ENCODE measurements at places on chromosomes 1 and 21.

DNA sequence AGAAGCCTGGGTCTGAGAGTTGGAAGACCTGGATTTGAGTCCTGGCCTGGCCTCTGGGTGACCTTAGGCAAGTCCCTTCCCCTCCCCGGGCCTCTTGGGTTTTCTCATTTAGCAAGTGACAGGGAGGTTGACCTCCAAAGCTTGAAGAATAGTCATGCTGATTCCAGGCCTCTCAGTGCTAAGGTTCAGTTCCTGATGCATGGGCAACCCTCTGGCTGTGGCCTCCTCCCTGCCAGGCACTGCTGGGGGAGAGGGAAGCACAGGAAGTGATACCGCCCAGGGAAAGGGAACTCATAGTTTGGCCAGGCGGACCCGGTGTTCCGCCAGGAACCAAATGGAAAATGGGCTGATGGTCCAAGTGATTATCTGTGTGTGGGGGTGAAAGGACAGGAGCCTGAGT is 23.6 kb upstream of the WASF2 start:
- DNase-seq, result no peak

DNA sequence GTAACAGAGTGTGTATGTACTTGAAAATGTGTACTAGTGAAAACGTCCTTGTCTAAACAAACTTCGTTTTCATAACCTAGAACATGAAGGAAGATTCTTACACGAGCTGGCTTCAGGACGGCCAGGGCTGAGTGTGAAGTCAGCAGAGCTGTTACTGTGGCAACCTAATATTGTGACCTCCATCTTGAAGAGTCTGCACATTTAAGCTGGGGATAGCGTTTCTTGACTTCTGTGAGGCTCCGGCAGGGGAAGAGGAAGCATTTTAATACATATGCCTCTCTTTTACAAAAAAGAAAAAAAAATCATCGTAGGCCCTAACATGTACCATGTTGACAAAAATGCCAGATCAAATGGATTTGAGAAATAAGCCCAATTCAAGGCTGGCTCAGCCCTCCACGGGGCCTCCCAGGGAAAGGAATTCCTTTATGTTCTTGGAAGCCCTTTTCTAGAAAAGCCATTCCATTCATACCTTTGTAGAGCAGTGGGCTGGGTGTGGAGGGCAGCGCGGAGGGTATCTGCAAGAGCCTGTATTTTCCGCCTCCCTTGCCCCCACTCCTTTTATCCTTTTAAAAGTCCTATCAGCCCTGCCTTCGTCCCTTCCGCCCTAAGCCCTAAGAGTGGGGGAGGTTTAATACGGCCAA is 51.1 kb downstream of the SIM2 start:
- DNase-seq, result no peak

GRCh38 chr1:35390600-35391494 is 122.3 kb downstream of the ZMYM4 start:
- no peak for DNase-seq

DNA sequence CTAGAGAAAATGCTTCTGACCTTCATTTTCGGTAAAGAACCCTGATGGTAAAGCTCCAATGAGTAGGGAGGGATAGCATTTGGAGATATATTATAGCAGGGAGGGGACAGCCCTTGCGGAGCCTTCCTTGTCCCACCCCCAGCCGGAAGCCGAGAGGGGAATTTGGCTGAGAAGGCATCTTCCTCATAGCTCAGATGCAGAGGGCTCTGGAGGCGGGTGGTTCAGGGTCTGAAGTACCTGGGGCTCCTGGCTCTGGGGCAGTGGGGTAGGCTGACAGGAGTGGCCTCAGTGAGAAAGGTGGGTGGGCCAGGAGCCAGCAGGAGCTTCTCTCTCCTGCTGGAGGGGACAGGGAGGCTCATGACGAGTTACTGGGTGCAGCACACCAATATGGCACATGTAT is 88.0 kb upstream of the IFFO2 start:
- no peak for DNase-seq

GRCh38 chr1:204194080-204194479 is 2.2 kb downstream of the KISS1 start:
- no peak for DNase-seq

DNA sequence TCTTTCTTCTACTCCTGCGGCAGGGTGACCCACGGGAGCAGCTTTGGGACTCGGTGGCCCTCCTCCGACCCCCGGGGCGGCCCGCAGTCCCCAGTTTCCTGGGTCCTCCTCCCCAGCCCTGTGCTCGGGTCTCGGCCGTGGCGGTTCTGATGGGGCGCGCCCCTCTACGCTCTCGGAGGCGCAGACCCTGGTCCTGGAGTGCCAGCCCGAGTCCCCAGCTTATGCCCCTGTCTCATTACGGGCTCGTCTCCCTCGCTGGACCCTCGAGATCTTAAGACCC is 430 bp downstream of the BTG2 start:
- DNase-seq, result no peak

DNA sequence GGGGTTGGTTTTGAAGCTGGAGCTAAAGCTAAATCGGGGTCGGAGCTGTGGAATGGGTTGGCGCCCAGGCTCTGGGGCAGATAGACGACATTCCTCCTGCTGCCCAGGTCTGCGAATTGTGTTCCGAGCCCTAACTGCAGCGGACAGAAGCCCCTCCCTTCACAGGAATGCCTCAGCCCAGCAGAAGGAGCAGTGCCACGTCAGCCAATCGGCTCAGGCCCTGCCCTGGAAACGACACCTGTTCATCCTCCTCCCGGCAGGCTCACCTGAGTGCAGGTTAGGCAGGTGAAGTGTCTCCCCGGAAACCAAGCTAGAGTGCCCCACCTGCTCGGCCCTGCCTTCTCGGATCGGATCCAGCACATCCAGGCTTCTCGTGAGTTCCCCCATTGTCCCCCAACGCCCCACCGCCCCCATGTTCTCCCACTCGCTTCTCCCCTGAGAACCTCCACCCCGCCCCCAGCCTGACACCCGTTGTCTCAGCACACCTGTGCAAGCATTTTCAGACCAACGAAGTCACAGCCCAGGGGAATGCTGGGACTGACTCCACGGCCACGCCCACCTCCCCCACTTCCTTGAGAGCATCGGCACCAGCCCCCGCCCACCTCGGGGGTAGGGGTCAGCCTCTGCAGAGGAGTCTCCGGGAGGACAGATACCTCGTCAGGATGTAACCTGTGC is 775 bp downstream of the TMEM125 start:
- DNase-seq, result no peak

DNA sequence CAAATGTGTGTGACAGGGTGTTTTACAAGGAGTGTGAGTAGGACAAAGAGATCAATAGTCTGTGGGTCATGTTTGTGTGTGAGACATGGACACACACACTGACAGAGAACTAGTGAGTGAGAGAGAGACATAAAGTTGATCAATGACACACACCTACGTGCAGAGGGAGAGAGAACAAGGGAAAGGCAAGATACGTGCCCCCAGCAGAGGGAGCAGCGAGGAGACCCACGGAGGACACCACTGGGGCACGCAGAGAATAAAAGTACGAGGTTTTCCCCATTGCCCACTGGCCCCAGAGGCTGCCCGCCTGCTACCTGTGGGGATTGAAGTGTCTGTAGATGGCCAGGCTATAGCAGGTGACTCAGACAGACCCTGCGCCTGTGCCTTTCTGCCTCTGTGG is 130.2 kb upstream of the CSF3R start:
- no peak for DNase-seq
